Suppressor macrophage treated with lipopolysaccharide for 4 hours (primary cell): ENCODE measurements at places on chromosomes 16 and 17.

DNA sequence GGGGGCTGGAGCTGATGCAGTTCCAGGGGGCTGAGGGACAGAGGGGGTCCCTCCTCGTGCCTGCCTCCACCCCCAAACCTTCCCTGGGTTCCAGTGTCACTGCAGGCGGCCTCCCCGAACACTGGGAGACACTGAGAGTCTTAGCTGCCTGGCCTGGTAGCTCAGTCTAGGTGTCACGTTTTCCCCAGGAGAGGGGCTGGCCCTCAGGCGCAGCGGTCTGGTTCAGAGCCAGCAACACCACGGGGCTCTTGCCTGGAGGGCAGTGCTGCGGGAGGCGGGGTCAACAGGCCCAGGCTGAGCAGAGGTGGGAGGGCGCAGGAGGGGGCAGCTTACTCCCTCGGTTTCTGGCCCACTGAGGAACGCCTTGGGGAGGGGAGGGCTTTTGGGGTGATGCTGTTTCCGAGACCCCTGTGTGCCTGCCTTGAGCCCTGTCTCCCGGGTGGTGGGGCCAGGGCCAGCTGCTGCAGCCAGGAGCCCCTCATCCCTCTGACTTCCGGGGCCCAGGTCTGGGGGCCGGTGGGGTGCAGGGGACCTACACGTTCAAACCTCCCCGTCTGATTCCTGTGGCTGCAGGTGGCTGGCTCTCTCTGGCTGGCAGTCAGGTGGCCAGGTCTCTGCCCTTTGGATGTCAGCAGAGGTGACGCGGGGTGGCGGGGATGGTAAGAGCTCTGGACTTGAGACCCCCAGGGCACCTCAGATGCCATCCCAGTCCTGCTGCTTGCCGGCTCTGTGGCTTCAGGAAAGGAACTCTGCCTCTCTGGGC lies 89.3 kb upstream of the GSE1 start:
- no peak for DNase-seq

DNA sequence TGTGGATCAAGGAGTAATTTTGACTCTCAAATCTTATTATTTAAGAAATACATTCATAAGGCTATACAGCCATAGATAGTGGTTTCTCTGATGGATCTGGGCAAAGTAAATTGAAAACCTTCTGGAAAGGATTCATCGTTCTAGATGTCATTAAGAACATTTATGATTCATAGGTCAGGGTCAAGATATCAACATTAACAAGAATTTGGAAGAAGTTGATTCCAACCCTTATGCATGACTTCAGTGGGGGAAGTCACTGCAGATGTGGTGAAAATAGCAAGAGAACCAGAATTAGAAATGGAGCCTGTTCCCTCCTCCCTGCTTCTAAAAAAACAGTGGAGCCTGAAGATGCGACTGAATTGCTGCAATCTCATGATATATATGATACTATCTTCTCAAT lies 36.6 kb upstream of the HNF1B start:
- DNase-seq, result no peak

GRCh38 chr16:50932348-50932935 lies 190.6 kb downstream of the CYLD start:
- DNase-seq, result peak; percentile 28

DNA sequence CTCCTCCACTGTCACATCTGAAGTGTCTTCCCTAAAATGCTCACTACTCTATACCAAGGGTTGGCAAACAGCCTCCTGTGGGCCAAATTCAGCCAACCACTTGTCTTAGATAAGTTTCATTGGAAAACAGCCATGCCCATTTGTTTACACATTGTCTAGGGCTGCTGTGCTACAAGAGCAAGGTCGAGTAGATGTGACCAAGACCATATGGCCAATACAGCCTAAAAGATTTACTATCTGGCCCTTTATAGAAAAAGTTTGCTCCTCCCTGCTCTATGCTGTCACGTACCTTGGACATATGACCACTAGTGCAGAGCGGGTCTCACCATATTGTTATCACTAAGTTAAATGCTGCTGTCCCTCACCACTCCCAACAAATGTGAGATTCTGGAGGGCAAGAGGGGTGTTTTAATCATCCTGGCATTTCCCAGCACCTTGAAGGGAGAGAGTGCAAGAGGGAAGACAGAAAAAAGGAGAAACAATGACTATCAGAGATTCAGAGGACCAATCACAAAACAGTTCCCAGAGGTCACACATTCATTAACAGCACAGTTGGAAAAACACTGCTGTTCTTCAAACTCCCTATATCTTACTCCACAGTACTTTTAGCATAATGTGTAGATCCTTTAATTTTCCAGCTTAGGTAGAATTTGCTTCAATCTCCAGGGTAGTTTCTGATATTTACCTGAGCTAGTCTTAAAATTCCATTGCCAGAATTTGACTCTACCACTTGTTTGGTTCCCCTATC lies 13.2 kb downstream of the LSM12 start:
- DNase-seq, result peak; percentile 9

DNA sequence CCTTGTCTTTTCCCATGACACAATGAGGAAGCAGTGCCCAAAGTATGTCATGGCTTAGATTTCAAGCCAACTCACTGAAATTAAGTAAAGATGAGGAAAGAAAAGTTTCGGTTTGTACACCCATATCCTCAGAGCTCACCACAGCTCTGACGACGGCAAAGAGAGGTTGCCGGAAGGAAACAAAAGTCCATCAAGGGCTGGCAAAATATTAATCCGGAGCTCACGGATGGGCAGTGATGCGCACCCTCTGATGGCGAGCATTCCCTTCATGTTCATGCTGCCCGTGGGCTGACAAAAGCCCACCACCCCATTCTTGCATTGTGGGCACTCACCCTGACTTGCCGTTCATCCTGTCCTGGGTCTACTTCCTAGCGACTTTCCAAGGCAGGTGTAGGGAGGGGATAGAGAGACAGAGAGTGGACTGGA lies 103.1 kb downstream of the SOX9 start:
- no peak for DNase-seq

GRCh38 chr17:52751051-52751450 lies 592.5 kb upstream of the CA10 start:
- no peak for DNase-seq

- peak; percentile 2 for DNase-seq
Observed at GRCh38 chr17:37220607-37220953, 155.2 kb upstream of the C17orf78 start.

GRCh38 chr17:8226536-8227237 lies 16.3 kb upstream of the AURKB start:
- DNase-seq, result peak; percentile 91

DNA sequence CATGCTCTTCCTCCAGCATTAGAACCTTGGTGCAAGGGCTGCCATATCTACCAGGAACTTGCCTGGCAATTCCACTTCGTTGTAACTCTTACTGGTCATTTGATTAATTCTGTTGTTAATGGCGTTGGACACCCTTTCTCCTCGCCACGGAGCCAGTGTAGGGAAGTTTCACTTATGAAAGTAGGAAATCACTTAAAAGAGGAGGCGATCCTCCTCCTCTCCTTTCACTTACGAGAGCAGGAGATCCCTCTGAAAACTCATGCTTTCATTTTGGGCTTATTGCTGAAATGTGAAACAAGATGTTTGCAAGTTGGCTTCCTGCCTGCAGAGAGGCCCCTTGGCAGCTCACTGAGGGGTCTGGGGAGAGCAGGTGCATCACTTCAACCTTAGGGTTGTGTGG lies 226.0 kb downstream of the SNX29 start:
- peak; percentile 58 for DNase-seq
